ENCODE measurements at places on chromosomes 11 and 22.

- DNase-seq: no peak
These were observed 867.6 kb downstream of the TBC1D22A start for GRCh38 chr22:47629791-47630655.

- DNase-seq: peak; percentile 76
These were observed at the start of gene THY1 for GRCh38 chr11:119422809-119423508. THY1 (minus strand) TSS chr11:119423172; CDS start chr11:119420905, 2,267 bp downstream.

DNA sequence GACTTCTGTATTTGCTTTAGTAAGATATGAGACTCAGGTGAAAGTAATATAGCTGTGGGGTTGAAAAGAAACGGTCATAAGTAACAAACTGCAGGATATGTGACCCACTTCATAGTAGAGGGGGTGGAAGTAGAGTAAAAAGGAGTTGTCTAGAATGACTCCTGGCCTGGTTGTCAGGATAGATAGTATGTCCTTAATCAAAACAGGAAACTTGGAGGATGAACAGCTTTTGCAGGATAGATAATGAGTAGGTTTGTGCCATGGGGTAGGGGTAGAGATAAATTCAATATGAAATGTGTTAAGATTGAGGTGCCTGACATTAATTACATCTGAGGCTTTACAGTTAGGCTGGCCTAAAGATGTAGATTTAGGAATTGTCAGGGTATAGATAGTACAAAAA is 47.0 kb upstream of the B3GNT6 start:
- no peak for DNase-seq

DNA sequence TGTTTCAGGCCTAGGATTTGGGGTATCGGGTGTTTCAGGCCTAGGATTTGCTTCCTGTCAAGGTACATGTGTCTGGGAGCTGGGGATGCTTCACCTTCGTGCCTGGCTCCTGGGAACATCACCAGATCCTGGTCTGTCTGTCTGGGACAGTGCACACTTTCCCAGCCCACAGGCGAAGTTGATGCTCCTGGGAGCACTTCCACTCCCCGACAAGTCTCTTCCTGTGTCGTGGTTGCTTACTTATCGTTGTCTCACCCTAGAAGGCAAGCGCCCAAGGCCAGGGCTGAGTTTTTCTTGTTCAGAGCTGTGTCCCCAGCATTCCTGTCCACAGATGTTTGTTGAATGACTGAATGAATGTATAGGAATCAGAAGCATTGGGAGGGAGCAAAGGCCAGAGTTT is 71.5 kb downstream of the LINC01488 start:
- no peak for DNase-seq

DNA sequence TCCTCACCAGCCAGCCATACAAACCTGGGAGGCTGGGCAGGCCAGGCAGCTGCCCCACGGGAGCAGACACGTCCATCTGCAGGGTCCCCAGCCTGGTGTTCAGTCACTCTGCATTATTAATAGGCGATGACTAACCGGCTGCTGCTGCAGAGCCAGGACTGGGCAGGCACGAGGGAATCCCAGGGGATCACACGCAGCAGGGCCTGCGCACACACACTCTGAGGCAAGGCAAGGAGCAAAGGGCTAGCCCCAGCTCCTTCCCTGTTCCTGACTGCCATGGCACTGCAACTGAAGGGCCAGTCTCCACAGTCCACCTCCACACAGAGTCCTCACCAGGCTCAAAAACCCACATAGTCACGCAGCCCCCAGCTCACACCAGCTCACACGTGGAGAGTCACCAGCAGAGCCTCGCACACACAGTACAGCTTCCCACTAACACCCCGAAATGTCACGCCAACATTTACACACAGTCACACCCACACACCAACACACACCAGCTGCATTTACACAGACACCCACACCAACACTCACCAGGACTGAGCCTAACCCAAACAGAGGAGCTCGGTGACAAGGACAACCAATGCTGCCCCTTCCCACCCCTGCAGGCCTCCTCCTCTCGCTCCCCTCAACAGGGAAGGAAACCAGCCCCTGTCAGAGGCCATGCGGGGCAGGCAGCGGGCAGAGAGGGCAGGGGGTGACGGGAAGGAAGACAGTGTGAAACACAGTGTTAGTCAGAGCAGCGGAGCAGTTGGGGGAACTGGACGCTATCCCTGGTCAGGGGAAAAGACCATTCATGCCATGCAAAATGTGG is 47.3 kb downstream of the NRXN2 start:
- peak; percentile 64 for DNase-seq

- no peak for DNase-seq
These were observed 32.0 kb upstream of the TESMIN start for GRCh38 chr11:68783216-68783821.

Measured in nucleus accumbens (tissue), 56 donors.